ENCODE measurements at places on chromosomes 12 and 14.

DNA sequence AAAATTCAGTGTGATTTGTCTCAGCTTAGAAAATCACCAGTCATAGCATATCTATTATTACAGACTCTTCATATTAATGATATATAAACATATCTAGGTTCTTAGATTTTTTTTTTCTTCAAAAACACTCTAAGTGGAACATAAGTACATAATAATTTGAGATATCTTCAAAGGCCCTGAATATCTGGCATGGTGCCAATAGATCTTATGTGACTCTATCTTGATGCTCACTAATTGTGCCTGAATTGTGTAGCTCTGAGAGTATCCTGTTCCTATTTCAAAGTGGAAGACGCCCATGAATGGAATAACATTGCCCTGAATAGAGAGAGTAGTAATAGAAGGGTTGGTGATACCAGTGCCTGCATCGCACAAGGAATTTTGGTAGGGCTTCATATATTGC is 1312.7 kb upstream of the USP15 start:
- no peak for DNase-seq

DNA sequence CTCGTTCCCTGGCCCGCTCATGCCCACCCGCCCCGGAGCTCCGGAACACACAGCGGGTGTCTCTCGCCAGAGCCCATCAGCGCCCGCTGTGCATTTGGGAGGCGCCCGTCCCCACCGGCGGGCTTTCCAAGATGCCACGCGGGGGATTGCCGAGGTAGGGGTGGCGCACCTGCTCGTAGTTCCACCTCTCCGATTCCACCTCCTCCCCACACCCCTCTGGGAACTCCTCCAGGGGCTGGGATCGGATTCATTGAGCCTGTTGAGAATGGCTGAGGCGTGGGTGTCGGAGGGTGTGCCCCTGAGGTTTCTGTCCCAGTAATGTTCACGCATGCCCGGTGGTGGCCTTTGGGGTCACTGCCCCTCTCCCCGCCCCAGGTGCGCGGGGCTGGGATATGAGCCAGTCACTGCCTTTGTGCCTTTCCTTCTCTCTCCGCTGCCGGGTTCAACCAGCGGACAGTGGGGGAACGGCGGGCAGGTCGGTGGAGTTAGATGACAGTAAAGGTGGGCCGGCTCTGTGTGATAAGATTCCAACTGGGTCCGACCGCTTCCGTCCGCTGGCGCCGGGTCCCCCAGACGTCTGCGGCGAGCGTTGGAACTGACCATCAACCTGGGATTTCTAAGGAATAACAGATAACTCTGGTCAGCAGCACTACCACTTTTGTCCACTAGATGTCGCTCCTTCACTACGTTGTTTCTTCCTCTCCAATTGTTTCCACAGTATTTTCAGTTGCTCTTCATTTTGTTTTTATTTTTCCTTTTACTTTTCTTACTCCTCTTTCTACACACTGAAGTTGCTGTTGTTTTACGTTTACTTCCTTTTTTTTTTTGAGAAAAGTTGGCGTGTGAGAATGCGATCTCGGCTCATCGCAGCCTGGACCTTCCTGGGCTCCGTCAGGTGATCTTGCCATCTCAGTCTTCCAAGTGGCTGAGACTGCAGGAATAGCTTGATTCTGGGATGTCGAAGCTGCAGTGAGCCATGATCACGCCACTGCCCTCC is 178.1 kb upstream of the ALG10B start:
- DNase-seq, result peak; percentile 4

DNA sequence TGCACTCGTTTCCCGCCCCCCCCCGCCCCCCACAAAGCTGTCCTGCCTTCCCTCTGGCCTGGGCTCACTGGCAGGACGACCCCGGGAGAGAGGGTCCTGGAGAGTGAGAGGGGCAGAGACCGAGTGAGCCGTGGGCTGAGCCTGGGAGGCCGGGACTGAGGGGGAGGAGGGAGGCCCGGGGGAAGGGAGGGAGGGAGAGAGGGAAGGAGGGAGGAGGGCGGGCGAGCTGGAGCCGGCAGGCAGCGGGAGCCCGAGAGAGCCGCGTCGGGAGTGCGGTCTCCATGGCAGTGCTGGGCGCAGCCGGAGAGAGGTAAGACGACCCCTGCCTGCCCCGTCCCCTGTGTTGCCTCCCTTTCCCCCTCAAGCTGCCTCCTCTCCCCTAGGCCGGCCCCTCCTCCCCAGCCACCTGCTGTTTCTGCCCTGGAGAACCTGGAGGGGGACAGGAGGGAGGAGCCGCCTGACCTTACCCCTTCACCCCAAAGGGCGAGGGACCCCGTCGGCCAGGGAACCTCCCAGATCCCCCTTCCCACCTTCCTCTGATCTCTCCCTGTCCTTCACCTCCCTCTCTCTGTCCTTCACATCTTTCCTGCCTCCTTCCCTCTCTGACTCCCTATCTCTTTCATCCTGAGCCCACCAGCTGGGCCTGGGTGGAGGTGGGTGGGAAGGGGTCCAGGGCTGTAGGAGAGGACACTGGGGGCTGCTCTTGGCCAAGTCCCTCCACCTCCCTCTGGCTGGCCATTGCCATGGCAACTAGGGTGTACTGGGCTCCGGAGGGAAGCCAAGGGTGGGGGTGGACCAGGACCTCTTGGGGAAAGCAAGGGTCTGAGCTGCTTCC is at the start of gene GPR162:
TSS of gene GPR162 (plus strand) at position 231 of the 835 bp plus-strand sequence. CDS start 2,078 bp downstream, outside the sequence.
- peak; percentile 74 for DNase-seq

DNA sequence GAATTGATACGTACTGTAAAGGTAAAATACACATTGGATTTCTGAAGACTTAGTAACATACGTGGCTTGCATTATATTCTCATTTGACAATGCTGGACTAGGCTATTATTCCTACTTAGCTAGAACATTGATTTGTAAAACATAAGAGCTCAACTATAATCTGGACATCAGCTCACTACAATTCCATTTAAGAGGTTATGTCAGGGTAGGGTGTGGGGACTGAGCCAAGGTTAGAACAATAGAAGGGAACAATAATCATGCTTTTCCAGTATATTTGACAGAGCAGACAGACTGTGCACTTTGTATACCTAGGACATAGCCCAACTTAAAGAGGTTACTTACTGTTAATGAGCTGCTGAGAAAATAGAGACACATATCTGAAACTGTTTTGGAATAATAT is 10.8 kb downstream of the ZCRB1 start:
- no peak for DNase-seq

GRCh38 chr12:67624355-67624754 is 24.2 kb upstream of the DYRK2 start:
- DNase-seq, result no peak

DNA sequence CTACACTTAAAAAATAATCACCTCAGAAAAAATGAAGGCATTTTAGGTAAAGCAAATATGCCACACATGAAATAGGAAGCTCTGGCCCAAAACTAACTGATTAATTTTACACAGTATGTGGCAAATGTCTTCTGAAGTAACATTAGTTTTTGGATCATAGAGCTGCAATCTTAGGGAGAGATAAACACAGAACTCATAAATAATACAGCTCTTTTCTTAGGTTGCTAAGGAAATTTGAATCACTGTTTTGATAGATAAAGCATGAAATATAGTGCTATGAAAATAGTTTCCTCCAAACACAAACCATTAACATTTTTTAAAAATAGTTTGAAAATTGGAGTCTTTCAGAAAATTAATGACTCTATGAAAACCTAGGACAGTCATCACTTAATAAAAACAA is 15.0 kb downstream of the RASSF9 start:
- no peak for DNase-seq

DNA sequence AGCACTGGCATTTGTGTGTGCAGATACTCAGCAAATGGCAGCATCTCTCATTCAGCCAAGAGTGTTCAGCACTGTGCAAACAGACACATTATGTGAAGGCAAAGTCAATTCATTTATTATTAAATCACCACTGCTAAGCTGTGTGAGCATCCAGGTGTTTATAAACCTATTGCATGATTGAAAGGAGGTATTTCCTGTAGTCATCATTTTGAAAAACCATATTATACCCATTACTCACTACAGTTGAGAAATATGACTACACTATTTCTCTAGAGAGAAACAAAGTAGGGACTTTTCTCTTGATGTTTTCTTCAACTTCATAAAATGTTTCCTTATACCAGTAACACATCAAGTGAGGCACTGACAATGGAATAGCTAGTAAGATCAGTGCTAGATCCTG is 13.7 kb downstream of the SPX start:
- DNase-seq, result no peak

All from DMS79 treated with DMSO at 0.1 percent for 48 hours (cell line).